Breast epithelium (tissue), 4 donors: ENCODE measurements at places on chromosomes 1 and 21. TPM values are rescaled to one million over a fixed set of nuclear protein-coding genes. Genes with fewer than 3 reads are reported as not detected.

GRCh38 chr1:19384113-19384512 is 72.0 kb downstream of the SLC66A1 start:
- no peak for DNase-seq

Gene PLEKHN1
- 0.16 TPM for total RNA-seq

GRCh38 chr1:10429868-10430215 is 391 bp upstream of the CENPS start:
- no peak for DNase-seq

GRCh38 chr1:229229721-229230139 is 41.2 kb upstream of the RAB4A start:
- DNase-seq: no peak

DNA sequence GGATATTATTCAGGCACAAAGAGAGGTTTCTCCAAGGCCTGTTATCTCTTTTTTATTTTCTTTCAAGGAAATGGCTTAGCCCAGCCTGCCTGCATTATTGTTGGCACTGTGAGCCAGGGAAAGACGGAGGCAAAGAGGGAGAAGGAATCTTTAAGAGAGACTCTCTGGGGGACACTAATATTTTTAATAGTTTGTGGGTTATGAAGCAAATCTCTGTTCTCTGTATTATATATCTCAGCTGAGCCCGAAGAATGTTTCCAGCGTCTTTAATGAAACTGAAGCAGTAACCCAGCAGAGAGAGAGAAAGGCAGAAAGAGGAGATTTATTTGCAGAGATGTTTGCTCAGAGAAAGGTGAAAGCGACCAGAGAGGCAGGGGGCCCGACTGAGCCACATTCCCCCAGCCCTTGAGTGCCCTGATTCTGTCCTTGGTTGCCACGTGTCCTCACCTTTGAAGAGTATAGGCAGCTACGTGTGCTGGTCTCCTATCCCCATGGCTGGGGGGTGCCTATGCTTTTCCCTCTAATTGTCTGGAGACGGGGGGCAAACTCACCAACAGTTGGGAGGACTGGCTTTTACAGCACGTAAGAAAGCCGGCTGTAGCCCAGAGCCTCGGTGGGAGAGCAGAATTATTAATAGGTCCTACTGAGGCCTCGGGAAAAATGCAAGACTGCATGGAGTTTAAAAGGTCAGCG is 166.4 kb downstream of the TRABD2B start:
- no peak for DNase-seq

Gene TEDDM1
- not detected for total RNA-seq

GRCh38 chr21:28418726-28419514 is 573.8 kb downstream of the LTN1 start:
- no peak for DNase-seq

Gene MCOLN2
- total RNA-seq: 3.8 TPM

DNA sequence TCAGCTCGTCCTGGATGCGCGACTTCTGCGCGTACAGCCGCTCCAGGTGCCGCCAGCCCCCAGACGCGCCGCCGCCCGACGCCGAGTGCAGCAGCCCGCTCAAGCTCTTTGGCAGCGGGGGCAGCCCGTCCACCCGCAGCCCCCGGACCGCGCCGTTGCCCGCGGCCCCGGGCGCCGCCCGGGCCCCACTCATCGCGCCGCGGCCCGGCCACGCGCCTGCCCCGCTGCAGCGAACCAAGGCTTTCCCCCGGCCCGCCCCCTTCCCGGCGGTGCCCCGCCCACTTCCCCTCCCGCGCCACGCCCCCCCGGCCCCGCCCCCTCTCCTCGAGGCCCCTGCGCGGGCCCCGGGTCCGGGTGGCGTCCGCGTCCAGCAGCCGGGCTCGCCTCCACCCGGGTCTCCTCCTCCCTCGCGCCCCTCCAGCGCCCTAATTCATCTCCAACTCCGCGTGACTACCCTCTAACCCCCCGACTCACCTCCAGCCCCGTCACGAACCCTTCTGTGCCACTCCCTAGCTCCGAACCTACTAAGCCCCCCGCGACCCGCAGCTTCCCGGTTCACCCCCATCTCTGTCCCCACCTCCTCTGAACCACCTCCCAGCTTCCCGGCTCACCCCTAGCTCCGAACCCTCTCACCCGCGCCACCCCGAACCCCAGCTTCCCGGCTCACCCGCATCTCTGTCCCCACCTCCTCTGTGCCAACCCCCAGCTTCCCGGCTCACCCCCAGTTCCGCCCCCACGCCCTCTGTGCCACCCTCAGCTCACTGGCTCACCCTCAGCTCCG is at the start of gene FAM89A:
TSS of gene FAM89A (minus strand) at position 236 of the 781 bp plus-strand sequence. CDS start at position 193, 43 bp downstream.
- peak; percentile 25 for DNase-seq

DNA sequence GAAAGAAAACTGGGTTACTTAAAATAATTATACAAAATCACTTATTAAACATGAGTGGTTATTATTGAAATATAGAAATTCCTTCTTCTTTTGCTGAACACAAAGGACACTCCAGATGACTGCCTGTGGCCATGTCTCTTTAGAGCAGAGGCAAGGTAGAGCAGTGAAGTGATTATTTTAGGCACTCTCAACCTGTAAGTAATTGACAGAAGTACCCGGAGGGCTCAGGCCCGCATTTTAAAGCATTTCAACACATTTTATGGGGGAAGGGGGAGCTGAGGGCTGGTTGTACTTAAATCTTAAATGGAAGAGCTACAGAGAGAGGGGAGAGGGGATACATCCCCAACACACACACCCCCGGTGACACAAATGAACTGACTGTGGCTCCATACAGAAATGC is 10.2 kb downstream of the OSCP1 start:
- no peak for DNase-seq

DNA sequence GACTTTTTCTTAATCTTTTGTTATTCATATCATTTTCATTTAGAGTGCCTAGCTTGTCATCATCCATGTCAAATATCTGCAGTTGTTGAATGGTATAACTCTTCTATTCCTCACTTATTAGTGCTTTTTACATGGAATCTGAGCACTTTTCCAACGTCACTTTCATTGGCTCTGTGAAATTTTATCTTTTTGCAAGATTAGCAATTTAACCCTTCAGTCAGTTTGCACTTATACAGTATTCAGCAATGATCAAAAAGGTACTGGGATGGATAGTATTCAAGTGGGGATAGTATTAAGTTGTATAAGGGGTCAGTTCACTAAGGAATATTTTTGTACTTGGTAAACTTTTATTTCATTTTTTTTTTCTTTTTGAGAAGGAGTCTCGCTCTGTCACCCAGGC is 150.0 kb downstream of the RASAL2 start:
- no peak for DNase-seq

Gene LACTBL1
- total RNA-seq: not detected

DNA sequence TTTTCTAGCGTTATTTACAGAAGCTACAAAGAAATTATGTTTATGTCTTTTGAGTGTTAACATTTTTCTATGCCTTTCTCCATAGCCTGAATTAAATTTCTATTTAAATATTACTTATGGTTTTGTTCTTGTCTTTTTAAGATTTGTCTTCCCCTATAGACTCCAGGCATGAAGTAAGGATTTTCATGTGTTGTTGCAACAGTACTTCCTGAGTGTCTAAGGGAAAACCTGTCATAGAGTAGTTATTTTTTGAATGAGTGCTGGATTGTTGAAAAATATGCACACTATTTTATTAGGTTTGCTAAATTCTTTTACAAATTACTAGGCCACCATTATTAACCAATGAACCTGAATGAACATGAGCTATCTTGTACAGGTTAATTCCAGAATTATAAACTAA is 27.1 kb downstream of the SAMSN1 start:
- no peak for DNase-seq

- no peak for DNase-seq
Measured at GRCh38 chr21:32834211-32834915, 62.8 kb upstream of the PAXBP1 start.

Gene DTL
- total RNA-seq: 0.29 TPM

GRCh38 chr1:53139951-53140361 is 2.5 kb downstream of the SLC1A7 start:
- DNase-seq: no peak

- DNase-seq: no peak
Measured at GRCh38 chr1:244231193-244231571, 180.1 kb downstream of the ZBTB18 start.

Gene PATJ
- 129 TPM for total RNA-seq

Gene TMEM52
- total RNA-seq: 2.9 TPM

GRCh38 chr21:42097860-42098454 is 26.8 kb downstream of the UMODL1 start:
- no peak for DNase-seq

DNA sequence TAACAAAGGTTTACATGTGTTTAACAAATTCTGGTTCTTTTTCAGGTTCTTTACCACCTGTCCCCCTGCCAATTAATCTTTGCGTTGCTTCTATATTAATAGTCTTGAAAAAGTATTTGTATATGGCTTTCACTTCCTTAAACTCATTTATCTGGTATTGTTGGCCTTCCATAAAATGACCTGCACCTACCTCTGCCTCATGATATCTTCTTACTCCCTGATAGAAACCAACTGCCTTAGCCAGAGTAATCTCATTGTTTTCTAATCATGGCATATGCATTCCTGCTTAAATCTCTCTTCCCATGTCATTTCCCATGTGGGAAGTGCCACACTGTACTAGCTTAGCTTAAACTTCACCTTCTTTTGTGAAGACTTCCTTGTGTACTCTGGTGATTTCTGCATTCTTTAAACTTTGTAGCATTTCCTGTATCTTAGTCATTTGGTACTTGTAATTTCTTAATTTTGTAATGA is 8.7 kb downstream of the SMG7 start:
- no peak for DNase-seq
